CD4-positive, alpha-beta memory T cell (primary cell): ENCODE measurements at places on chromosomes 3 and 15. TPM values are rescaled to one million over a fixed set of nuclear protein-coding genes. Genes with fewer than 3 reads are reported as not detected.

The MNS1 gene
- total RNA-seq, result not detected

The HTD2 gene
- total RNA-seq, result 10.5 TPM

The ARGFX gene
- not detected for total RNA-seq

The TMPRSS7 gene
- not detected for total RNA-seq

The STAB1 gene
- total RNA-seq, result 13.9 TPM

The SEMA6D gene
- not detected for total RNA-seq

The SERPINI2 gene
- not detected for total RNA-seq

The BNC1 gene
- total RNA-seq, result not detected

The MKRN3 gene
- 10.9 TPM for total RNA-seq

The GYG1 gene
- 24.1 TPM for total RNA-seq

The ZNF501 gene
- 7.5 TPM for total RNA-seq

The FSTL1 gene
- total RNA-seq, result not detected

The PIGZ gene
- 0.33 TPM for total RNA-seq

The GOLGA6L4 gene
- 3.1 TPM for total RNA-seq

The HDAC11 gene
- total RNA-seq, result 7.6 TPM
